Inflammatory macrophage treated with lipopolysaccharide for 1 hour (primary cell): ENCODE measurements at places on chromosomes 4 and X.

DNA sequence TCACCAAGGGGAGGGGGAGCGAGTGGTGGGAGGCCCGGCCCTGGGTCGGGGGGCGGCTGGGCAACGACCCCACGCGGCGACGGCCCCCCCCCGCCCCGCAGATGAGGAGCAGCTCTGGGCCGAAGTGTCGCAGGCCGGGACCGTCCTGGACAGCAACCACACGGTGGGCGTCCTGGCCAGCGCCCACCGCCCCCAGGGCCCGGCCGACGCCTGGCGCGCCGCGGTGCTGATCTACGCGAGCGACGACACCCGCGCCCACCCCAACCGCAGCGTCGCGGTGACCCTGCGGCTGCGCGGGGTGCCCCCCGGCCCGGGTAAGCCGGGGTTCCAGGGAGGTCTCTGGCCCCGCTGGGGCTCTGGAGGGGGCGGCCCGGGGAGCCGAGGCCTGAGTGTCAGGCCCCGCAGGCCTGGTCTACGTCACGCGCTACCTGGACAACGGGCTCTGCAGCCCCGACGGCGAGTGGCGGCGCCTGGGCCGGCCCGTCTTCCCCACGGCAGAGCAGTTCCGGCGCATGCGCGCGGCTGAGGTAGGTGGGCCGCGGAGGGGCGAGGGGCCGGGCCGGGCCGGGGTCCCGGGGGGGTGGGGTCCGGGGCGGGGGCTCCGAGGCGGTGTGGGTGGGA, 8.7 kb upstream of the FGFRL1 start:
- no peak for DNase-seq

- DNase-seq = no peak
Measured at GRCh38 chrX:136261321-136261720, 10.1 kb upstream of the MAP7D3 start.

DNA sequence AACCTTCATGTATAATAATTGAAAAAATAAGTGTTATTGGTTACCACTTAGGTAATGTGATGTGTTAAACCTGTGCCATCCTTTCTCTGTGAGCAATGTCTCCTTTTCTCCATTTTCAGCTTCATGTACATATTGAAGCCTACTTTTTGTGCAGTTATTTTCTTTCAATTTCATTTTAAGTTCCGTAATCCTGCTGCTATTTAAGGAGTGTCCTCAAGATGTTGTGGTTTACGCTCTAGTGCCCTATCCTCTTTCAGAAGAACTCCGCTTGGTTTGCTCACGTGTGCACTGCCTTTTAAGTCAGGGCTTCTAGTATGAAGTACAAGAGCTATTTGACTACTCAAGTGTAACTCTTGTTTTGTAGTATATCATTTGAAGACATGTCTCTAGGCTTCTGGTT, 2253.2 kb upstream of the TENM3 start:
- no peak for DNase-seq

DNA sequence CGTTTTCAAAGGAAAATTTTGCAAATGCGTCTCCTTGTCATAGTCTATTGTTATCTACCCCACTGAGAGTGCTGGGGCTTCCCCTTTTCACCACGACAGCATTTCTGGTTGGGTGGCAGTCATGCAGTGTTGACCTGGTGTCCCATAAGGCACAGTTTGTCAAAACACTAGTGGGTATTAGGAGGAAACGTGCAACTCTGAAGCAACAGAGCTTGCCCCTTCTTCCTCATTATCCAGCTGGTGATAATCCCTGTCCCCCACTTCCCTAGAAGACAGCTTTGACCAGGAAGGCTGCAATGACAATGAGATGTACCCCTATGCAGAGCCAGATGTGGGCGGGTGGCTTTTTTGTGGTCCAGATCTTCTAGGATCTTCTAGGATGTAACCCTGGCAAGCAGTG, 1.8 kb downstream of the TBC1D1 start:
- peak; percentile 66 for DNase-seq

DNA sequence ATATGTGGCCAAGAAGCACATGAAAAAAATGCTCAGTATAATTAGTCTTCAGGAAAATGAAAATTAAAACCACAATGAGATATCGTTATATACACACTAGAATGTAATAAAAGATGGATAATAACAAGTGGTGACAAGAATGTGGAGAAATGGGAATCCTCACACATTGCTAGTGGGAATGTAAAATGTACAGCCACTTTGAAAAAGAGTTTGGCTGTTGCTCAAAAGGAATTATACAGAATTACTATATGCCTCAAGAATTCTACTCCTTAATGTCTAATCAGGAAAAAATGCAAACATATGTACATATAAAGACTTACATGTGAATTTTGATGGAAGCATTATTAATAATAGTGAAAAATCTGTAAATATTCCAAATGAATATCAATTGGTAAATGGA, 102.2 kb downstream of the SPCS3 start:
- DNase-seq = no peak

DNA sequence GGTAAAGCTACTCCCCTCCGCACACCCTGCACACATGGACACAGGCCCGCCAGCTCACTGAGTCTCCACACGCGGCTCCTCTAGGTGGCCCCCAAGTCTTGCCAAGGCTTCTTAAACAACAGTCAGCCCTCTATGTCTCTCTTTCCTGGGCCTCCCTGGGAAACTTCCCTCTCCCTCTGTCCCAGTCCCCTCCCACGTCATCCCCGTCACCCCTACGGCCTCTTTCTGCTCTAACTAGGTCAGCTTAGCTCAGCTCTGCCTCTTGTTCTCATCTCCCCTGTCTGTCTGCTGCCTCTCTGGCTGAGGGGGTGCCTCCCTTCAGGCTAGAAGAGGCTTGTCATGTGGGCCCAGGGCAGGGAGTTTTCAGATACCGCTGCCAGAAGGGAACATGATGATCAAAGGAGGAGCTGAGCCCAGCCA, 38.8 kb downstream of the SEPTIN6 start:
- DNase-seq = peak; percentile 79

DNA sequence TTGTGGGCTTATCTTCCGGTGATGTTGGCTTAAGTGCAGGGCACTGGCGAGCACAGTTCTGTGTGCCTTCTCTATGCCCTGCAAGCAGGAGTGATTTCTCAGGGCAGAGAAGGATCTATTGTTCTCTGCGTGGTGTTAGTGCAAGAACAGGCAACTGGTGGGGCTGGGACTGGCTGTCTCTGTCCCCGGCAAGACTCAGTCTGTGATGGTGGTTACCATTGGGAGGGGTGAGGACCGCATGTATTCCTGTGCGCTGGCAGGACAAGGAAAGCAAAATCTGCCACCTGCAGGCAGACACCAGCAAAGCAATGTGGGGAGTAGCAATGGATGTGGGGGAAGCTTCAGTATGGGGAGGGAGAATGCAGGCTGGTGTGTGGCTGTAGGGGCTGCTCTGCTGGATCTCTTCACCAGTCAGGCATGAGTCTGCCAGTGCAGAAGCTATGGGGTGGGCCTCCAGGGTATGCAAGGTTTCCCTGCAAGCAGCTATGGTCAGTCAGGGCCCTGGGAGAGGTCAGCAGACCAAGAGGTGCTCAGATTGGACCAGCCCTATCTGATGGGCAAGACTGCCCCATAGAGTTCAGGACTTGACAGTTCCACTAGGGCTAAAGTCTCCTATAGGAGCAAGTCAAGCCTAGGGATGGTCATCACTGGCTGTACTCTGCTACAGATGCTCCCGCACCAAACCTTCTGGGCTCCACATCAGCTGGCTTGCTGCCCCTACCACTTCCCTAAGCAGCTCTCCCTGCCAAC, 16.8 kb downstream of the PF4 start:
- DNase-seq = no peak

DNA sequence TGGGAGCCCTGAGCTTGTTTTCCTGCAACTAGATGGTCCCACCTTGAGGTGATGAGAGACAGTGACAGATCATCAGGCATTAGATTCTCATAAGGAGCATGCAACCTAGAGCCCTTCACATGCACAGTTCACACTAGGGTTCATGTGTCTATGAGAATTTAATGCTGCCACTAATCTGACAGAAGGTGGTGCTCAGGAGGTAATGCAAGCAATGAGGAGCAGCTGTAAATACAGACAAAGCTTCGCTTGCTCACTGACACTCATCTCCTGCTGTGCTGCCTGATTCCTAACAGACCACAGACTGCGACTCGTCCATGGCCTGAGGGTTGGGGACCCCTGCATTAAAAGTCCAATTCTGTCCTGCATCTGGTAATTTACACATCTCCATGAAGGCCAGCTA, 141.6 kb downstream of the KCNIP4 start:
- no peak for DNase-seq

- no peak for DNase-seq
Measured at GRCh38 chr4:184471881-184472613, 2.3 kb downstream of the IRF2 start.

GRCh38 chr4:100317032-100317864, 127.0 kb upstream of the DDIT4L start:
- no peak for DNase-seq

DNA sequence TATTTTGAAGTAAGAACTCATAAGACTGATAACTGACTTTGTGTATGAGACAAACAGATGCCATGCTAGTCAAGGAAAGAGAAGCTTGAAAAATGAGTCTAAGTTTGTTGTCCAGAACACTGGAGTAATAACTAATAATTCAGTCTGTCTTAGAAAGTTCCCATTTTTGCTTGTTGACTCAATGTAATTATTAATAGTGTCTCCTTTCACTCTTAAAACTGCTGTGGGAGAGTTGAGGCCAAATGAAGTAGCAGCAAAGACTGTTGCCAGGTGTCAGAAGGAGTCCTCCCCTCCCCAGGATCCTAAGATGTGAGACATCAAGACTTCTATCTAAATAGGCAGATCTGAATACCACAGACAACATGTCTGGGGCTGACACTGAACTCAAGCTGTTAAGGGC, 20.8 kb upstream of the FAM13A start:
- no peak for DNase-seq

DNA sequence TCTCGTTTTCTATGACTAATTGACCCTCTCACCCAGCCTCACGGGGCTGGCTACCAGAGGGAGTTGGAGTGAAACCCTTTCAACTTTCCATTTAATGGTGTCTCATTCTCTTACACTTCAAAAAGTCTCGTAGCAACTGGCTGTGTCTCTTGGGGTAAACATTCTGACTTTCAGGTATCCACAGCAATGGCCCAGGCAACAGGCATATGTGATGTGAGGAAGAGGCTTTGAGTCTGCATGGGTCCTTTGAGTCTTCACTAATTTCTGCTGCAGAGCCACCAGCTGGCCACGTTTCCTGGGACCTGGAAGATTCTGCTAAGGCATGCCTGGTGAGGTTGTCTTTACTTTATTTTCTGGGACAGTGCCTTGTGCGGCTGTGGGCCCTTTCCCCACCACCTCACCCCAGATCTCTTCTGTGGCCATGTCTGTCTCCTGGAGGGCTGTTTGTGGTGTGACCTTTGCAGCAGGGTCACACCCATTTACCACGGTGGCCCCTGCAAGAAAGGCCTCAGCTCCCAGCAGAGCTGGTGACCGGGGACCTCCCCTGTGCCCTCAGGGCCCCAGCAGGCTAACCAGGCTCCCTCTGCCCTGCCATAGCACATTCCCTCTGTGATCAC, 112.5 kb upstream of the FRG1 start:
- DNase-seq = no peak

- DNase-seq = peak; percentile 78
Measured at GRCh38 chr4:83548151-83548905, 12.4 kb downstream of the GPAT3 start.

DNA sequence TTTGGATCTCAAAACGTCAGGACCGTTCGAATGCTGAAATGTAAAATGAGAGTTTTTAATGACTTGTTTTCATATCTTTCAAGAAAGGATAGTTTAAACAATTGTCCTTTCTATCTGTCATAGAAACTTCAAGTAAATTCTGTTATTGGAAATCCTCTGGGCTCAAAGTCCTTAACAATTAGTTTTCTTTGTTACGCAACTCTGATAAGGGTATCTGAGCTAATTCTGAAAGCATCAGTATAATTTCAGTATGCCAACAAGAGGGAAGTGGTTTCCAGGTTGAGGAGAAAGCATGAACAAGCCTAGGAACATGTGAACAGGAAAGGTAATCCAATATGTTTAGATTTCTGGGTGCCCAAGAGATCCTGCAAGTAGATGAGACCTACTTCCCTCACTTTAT, 22.0 kb downstream of the ADH7 start:
- no peak for DNase-seq

DNA sequence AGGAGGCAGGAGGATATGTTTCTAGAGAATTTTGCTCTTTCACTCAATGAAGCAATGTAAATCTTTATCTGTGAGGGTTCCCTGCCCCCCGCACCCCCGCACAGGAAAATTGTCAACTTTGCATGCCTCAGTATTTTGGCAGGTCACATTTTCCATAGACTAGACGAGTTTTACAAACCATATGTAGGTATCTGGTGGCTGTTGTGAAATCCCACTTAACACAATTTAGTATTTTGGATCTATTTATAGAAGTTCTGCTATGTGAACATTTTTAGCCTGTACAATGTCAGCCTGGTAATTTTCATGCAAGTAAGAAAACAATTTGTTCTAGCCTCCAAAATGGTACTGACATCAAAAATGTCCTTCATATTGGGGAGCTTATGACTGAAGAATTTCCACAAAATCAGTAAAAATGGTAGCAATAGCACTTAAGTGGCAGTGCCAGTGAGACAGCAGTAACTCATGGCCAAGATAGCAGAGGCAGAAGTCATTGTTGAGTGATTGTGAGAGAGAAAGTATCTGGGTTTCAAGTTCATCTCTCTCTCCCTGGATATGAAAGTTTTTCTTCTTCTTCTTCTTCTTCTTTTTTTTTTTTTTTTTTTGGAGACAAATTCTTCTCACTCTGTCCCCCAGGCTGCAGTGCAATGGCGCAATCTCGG, 12.4 kb upstream of the FRYL start:
- DNase-seq = no peak

GRCh38 chrX:129771266-129771995, 8.3 kb upstream of the SASH3 start:
- no peak for DNase-seq

GRCh38 chr4:27638163-27638915, 777.7 kb downstream of the STIM2 start:
- no peak for DNase-seq

GRCh38 chr4:6944301-6945051, 34.9 kb downstream of the TBC1D14 start:
- no peak for DNase-seq

GRCh38 chr4:101065935-101066485, 281.3 kb downstream of the PPP3CA start:
- no peak for DNase-seq

GRCh38 chr4:156751486-156751885, 220.1 kb downstream of the PDGFC start:
- DNase-seq = no peak

- DNase-seq = no peak
Measured at GRCh38 chrX:154855256-154855655, 20.8 kb upstream of the SMIM9 start.

- no peak for DNase-seq
Measured at GRCh38 chrX:111543212-111543741, 31.8 kb downstream of the SERTM2 start.

- no peak for DNase-seq
Measured at GRCh38 chr4:86720508-86721068, 126.5 kb downstream of the PTPN13 start.
